CD4-positive, alpha-beta T cell treated with Interleukin-15 for 4 hours (primary cell): ENCODE measurements at places on chromosomes 7 and 10.

- DNase-seq: no peak
These were observed 91.1 kb upstream of the TNS3 start for GRCh38 chr7:47672977-47673381.

- no peak for DNase-seq
These were observed 64.6 kb upstream of the KCNMA1 start for GRCh38 chr10:77702166-77702565.

DNA sequence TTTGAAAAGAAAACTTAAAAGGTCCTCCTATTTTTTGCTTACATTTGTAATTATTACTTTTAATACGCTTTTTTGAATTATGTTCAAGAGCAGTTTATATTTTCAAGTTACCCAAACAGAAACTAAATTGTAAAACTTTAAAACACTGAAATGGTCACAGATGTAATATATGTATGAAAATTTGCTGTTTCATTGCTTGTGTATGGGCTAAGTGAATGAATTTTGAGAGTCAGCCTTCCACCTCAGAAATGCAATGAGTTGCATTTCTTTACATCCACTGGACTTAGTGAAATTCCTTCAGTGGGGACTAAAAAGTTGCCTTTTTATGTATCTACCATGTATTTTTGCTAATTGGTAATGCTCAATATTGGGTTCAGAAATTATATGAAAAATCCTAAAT, 1.6 kb downstream of the VPS26A start:
- no peak for DNase-seq

- DNase-seq: peak; percentile 28
These were observed 94.5 kb downstream of the MAD1L1 start for GRCh38 chr7:2138146-2138765.

DNA sequence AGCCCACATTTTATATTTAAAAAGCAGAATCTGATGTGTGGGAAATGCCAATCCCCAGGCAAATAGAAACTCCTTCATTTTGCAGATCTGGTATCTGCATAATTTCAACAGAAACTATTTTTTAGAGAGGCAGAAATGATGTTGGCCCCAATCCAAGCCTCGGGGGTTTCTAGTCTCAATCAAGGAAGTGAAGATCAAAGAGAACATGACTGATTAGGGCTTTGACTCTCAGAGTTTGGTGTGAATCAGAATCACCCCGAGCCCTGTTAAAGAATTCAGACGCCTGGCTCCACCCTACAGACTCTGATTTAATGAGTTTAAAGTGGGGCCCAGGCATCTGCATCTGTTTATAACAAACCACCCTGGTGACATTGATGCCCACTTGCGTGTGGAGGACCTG, 36.7 kb upstream of the UBE2H start:
- DNase-seq: peak; percentile 38
